ENCODE measurements at places on chromosomes 7 and 10.
A peak's percentile ranks its signal among the peaks of the same experiment; 100 is the strongest.

GRCh38 chr7:34662058-34662708, 4.2 kb downstream of the NPSR1 start:
- no peak for DNase-seq

DNA sequence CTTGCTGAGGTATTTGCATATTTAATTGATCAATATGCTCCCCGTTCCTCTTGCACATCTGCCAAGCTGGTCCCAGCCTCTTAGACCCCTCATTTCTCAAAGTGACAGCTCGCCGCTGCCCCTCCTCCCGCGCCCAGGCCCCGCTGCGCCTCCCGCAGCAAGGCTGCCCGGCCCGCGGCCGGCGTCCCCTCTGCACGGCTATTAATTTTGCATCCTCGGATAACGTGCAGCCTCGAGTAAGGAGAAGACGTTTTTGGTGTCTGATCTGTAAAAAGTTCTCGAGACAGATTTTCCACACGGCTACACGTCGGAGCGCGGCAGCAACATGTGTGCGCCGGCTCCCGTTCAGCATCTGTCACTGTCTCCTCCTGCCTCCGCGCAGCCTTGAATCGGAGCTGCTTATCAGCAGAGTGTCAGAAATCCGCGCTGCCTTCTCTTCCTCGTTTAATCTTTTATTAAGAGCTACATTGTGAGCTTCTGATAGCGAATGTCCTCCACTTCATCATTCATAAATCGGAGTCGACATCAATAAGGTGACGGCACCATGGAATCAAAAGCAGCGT, 65.3 kb downstream of the EBF3 start:
- no peak for DNase-seq

DNA sequence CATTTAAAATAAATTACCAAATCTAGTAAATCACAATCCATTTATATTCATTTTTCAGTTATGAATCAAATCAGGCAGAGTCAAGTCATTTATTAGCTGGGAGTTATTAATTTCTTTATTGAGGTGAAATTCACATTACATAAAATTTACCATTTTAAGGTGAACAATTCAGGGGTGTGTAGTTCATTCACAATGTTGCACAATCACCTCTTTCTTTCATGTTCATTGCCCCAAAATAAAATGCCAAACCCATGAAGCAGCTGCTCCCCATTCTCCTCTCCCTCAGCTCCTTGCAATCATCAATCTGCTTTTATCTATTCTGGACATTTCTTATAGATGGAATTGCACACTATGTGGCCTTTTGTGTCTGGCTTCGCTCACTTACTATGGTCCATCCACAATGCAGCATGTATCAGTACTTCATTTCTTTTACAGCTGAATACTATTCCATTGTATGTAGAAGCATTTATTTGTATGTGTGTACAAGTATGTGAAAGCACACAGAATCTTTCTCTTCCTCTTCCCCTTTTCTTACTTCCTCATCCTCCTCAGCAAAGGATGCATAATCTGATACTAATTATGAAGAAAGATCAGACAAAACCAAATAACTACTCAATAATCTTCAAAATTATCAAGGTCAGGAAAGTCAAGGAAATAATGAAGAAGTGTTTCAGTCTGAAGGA, 60.6 kb downstream of the LMBR1 start:
- DNase-seq, result no peak

- DNase-seq, result no peak
These were observed 177.5 kb downstream of the RAPGEF5 start for GRCh38 chr7:22179442-22179879.

GRCh38 chr10:132350946-132351345, 19.0 kb downstream of the LRRC27 start:
- no peak for DNase-seq

DNA sequence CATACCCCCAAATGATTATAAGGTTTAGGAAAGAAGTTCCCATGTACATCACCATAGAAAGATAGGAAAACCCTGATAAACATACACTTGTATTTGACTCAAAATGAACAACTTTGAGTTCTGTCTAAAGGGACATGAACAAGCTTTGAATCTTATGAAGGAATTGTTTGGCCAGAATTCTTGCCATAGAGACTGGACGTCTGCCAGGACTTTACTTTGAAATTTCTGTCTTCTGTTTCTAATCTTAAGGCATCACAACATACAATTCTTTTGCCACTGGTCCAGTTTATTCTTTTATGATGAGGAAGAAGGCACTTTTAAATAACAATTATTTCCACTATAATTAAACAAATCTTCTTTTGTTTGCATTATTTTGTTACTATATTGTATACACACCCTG, 26.2 kb upstream of the CYP26C1 start:
- DNase-seq, result no peak

- DNase-seq, result no peak
These were observed 82.1 kb upstream of the PDGFA start for GRCh38 chr7:601595-602340.

- no peak for DNase-seq
These were observed 99.4 kb downstream of the TPST1 start for GRCh38 chr7:66304536-66304935.

DNA sequence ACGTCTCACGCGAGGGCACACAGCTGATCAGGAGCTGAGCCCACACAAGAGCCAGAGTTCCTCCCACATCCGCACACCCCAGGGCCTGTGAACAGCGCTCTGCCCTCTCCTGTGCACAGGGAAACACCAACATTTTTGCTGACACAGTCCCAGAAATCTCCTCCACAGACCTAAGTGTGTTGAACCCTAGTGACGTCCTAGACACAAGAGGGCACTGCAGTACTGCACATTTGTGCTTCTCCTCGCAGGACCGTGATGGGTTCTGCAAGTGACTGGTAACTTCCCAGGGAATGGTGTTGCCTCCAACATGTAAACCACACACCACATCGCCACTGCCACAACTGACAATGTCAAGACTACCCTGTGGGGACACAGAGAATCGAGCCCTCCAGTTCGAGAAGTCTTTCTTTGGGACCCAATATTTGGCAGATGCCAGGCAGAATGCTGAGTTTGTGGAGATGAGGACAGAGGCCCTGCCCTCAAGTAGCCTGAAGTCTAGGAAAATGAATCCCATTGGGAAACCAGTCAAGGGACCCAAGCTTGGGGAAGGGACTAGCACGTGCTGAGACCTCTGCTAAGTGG, 170.3 kb downstream of the PAXIP1 start:
- DNase-seq, result peak; percentile 62

DNA sequence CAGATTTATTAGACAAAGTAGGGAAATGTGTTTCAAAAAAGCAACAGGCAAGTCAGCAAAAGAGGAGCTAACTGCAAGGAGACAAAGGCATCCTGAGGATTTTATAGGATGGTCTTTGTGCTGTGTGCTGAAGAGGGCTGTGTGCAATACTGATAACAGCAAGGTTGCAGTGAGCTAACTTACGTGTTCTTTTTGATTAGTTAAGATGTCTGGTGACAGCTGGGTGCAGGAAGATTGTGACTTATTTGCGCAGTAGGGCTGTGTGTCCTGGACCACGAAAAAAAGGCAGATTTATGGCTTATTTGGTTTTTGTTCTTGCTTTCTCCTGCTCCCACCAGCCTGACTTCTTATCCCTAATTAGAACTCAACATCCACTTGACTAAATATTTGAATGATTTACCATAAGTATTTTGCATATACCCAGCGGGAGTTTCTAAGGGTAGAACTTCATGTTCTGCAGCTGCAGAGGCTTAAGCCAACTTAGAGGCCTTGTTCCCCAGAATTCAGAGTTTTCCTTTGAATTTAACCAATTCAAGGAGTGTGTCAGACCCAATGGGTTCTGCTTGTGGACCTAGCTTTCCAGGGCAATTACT, 119.0 kb downstream of the ANKRD26 start:
- DNase-seq, result no peak
